ENCODE measurements at places on chromosomes 7 and 10. TPM values are rescaled to one million over a fixed set of nuclear protein-coding genes. Genes with fewer than 3 reads are reported as not detected.

- DNase-seq, result peak; percentile 42
Measured at GRCh38 chr7:101410743-101411507, 48.2 kb downstream of the COL26A1 start.

The NUDT5 gene
- 133 TPM for total RNA-seq

- DNase-seq, result no peak
Measured at GRCh38 chr7:97167176-97167575, 49.7 kb downstream of the SDHAF3 start.

- DNase-seq, result peak; percentile 92
Measured at GRCh38 chr10:11611248-11612020, at the start of gene USP6NL. USP6NL (minus strand) TSS chr10:11611650; CDS start chr10:11597634, 14,016 bp downstream.

DNA sequence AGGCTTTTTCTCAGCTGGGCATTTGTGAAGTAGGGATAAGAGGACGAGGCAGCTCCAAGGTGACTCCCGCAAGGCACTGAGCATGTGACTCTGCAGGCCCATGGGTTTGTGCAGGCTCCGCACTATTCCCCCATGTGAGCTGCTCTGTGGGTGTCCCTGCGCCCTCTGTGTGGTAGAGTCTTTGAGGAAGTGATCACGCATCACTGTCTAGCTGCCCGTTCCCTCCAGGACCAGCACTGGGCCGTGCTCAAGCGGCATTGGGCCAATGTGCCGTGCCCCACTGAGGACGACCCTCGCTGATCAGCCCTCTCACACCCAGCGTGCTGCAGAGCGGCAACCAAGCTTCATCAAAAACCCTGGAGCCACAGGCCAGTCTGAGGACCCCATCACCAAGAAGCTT, 7.5 kb downstream of the PRKAG2 start:
- DNase-seq, result no peak

- peak; percentile 29 for DNase-seq
Measured at GRCh38 chr7:17822547-17823173, 117.6 kb downstream of the SNX13 start.

The EBLN1 gene
- not detected for total RNA-seq

The CHST3 gene
- 10.0 TPM for total RNA-seq

The DNAJC12 gene
- total RNA-seq, result 182 TPM

The KCND2 gene
- not detected for total RNA-seq

DNA sequence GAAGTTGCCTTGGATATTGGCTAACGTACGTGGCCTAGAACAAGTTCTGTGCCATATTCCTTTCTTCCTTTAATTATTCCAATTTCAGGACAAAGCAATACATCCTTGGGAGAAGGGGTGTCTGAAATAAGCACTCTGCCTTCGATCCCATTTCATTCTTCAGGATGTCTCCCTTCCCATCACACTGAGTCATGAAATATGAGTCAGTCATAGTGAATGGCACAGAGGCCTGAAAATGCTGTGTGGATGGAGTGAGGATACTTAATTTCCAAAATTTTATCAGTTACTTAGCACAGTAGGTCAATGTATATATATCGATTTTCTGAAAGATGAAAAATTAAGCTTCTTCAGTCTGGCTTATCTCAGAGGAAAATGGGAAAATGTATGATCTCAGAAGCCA, 19.5 kb downstream of the EVX1 start:
- no peak for DNase-seq

All from A673 (cell line).